ENCODE measurements at places on chromosomes 4 and X.
A peak's percentile ranks its signal among the peaks of the same experiment; 100 is the strongest.

- DNase-seq, result peak; percentile 16
Observed at GRCh38 chr4:8739820-8740665, 131.6 kb downstream of the HMX1 start.

DNA sequence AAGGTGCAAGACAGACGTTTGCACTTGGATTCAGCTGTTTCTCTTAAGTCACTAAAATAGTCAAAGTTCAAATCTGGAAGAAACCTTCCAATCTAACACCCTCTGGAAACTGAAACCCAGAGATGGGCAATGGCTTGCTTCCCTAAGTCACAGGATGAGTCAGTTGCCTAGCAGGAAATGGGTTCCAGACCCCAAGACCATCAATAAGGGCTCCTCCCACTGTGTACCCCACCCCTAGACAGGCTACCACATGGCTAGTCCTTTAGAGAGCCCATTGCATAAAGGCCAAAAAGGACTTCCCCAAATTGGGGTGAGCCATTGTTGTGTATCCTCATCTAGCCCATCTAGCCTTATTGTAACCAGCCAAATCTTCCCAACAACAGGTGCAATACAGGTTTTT is 216.2 kb downstream of the HS6ST2 start:
- no peak for DNase-seq

GRCh38 chr4:54924891-54925290 is 200.5 kb downstream of the KDR start:
- DNase-seq, result no peak

GRCh38 chr4:150268444-150268843 is 190.2 kb downstream of the DCLK2 start:
- DNase-seq, result no peak

DNA sequence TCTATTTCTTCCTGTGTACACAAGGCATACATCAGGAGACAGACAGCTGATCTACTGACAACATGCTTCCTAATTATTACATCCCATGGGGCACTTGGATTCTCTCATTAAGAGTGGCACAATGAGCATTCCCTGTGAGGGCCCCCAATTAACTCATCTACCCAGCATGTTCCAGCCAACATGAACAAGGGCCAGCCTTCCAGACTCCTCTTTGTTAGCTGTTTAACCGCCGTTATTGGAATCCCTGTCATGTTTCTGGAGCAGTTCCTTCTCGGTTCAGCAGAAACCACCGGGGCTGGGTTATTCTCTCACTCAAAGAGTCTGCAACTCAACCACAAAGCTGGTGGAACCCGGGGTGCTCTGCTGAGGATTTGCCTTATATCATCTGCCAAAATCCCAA is 9.9 kb upstream of the GPM6B start:
- no peak for DNase-seq

DNA sequence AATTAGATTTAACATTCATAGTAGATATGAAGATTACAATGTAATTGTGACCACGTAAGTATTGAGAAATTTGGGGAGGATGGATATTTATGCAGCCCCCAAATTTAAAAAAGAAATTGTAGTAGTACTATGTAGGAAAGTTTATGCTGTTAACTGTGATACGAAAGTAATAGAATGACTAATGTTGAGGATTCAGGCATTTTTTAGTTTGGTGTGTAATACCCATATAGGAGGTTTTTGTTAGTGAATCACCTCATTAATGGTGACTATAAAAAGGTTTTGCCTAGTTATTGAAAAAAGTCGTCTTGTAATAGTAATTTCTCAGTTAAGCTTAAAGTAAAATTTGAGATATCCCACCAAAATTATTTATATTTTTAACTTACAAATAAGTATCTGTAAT is 67.2 kb downstream of the SMARCAD1 start:
- no peak for DNase-seq

DNA sequence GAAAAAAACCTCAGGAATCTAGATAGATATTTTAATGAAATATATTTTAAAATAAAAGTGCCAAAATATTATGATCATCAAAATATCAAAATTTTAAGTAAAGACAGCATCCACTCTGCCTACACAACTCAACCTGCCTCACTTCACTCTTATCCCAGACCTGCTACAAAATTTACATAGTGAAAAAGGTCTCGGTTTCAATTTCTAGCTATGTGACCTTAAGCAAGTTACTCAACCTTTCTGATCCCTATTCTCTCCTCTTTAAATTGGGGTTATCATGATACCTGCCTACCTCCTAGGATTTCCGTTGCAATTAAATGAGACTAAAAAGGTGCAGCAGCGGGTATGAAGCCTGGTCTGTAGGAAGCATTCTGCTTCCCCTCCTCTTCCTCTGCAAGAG is 72.9 kb downstream of the FAM114A1 start:
- no peak for DNase-seq
